ENCODE measurements at places on chromosomes 5 and 9.

DNA sequence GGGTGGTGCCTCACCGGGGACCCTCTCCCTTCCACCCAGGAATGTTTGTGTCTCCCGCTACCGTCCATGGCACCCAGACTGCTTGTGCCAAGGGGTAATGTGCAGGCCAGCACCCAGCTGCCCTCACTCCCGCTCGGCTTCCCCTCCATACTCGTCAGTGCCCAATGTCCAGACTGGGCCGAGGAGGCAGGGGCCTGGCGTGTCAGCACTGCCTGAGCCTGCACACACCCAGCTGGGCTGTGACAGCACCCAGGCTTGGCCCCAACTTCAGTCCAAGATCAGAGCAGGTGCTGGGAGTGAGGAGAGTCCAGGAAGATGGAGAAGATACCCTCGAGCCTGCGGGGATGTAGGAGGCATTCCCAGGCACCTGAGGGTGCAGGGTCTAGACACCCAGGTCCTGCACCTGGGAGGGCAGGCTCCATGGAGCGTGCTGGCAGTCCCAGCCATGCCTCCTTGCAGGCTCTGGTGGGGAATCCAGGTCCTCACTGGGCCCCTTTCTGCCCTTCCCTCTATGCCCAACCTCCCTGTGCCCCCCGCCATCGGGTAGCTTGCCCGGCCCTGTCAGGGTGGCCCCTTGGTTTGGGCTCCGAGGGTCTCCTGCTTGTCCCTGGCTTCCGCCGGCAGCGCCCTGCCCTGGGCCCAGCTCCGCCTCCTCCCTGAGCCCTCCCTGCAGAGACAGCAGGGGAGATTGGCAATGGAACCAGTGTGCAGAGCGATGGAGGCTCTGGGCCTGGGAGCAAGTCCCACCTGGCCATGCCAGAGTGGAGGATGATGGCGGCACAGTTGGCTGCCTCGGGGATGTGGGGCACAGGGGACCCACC lies 250.8 kb upstream of the EDIL3 start:
- no peak for DNase-seq

DNA sequence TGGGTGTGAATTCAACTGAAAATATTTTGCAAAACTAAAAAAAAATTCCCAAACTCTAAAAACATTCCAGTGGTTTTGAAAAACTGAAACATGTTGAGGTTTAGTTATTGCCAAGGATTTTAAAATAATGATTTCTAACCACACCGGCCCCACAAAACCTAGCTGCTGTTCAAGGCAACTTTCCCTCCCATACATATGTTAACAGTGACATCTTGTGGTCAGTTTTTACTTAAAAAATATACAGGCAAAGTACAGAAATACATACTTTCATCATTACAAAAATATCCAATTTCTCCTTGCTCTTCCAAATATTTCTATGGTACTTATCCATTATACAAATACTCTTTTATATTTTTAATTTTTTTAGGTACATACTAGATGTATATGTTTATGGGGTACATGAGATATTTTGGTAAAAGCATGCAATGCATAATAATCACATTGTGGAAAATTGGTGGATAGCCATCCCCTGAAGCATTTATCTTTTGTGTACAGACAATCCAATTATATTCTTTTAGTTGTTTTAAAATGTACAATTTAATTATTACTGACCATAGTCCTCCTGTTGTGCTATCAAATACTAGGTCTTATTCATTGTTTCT lies 34.4 kb upstream of the MRPS30 start:
- no peak for DNase-seq

DNA sequence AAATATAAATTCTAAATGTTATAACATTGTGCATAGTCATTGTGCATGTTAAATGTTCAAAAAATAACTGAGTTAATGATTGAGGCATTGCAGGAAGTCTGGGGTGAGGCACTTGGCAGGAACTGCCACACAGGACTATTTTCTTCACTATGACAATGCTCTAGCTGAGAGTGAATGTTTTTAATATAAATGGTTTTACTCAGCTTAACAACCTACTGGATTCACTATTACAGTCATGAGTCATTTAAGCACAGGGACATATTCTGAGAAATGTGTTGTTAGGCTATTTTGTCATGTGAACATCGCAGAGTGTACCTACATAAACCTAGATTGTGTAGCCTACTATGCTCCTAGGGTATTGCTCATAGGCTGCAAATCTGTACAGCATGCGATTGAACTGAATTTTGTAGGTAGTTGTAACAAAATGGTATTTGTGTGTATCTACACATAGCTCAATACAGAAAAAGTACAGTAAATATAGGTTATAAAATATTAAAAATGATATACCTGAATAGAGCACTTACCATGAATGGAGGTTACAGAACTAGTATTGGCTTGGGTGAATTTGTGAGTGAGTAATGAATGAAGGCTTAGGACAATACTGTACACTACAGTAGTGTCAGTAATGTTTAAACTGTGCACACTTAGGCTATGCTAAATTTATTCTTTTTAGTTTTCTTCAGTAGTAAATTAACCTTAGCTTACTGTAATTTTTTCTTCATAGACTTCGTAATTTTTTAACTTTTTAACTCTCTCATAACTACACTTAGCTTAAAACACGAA lies 346.1 kb upstream of the PTGER4 start:
- no peak for DNase-seq

GRCh38 chr5:1789834-1790471 lies 9.7 kb downstream of the MRPL36 start:
- DNase-seq, result no peak

GRCh38 chr5:163880302-163880701 lies 374.9 kb downstream of the MAT2B start:
- DNase-seq, result no peak

DNA sequence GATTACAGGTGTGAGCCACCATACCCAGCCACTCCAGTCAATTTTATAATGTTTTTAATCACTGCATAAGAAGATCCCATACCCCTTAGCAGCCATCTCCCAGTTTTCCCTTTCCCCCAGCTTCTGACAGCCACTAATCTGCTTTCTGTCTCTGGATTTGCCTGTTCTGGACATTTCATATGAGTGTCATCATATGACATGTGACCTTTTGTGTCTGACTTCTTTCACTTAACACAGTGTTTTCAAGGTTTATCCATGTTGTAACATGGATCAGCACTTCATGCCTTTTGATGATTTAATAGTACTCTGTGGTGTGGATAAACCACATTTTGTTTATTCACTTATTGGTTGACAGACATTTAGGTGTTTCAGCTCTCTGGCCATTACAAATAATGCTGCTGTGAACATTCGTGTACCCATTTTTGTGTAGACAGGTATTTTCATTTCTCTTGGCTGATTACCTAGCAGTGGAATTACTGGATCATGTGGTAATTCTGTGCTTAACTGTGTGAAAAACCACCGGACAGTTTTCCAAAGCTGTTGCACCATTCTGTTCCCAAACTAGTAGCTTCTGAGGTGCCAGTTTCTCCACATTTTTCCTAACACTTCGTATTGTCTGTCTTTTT lies 8.6 kb downstream of the SUSD3 start:
- no peak for DNase-seq

DNA sequence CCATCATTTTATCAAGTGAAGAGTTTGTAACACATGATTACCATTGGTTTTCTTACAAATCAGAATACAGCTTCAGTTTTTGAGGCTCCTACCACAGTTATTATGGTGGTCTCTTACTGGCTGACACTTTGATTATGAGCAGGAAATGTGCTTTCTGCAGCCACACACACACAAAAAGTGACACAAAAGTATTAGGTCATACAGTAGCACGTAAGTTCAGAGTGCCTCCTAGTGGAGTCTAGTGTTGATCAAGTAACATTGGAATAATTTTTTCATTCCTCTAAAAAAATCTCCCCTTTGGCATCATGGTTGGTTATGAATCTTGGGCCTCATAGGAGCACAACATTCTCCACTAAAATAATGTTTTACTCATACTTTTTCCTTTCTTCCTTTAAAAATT lies 37.6 kb downstream of the PAM start:
- no peak for DNase-seq

DNA sequence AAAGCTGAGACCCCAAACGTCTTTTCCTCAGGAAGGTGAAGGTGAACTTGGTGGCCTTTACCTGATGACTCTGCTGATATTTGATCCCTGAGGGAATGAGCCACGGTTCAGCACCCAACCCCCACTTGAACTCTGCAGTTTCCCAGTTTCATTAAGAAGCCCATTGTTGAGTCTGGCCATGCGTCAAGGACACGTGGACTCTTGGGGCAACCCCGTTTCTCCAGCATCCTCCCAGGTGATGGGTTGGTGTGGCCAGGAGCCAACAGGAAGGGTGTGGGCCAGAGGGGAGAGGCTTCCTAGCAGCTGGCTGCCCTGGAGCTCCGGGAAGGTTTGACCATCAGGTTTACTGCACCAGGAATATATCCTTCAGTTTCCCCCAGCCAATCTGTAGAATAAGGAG lies 59.5 kb upstream of the GNE start:
- no peak for DNase-seq

DNA sequence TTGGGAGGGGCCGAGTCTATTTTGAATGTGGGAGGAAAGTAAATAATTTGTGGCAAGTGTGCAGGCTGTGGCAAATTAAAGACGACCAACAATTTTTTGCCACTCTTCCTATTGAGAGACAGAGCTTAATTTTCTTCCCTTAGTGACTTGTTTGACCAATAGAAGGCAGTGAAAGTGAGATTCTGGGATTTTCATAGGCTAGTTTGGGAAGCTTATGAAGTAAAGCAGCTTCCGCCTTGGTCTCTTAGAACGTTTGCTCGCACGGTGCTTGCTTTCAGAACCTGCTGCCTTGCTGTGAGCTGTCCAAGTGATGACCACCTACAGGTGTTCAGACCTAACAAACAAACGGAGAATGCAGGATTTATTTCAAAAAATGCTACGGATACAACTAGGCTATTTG lies 6.7 kb upstream of the OR1N2 start:
- DNase-seq, result no peak

GRCh38 chr5:110239786-110240185 lies 486.7 kb downstream of the TMEM232 start:
- no peak for DNase-seq

DNA sequence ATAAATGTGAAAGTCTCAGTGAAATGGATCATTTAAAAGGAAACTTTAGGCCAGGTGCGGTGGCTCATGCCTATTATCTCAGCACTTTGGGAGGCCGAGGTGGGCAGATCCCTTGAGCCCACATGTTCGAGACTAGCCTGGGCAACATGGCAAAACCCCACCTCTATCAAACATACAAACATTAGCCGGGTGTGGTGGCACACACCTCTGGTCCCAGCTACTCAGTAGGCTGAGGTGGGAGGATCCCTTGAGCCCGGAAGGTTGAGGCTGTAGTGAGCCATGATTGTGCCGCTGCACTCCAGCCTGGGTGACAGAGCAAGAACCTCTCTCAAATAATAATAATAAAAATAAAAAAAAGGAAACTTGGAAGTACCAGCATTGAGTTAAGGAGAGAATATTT lies 176.1 kb downstream of the HSPA4 start:
- no peak for DNase-seq

- DNase-seq, result no peak
Measured at GRCh38 chr5:115588640-115589039, 13.6 kb downstream of the TICAM2 start.
